ENCODE measurements at places on chromosomes 3 and 15.

DNA sequence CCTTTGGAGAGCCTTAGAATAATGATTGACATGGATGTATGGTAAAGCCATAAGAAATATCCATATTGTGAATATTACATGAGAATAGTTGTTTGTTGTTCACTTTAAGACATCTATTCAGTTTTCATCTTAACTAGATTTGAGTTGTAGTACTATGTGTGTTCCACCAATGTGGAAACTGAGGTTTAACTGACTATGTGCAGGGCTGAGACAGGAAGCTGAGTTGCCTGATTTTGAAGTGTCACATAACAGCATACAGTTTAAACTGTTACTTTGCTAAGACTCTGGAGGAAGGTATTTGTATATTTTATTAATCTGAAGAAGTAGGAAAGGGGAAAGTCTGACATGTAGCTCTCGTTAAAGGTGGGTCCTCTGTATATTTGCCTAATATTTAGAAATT, 2.1 kb downstream of the ECT2 start:
- DNase-seq = no peak

- DNase-seq = peak; percentile 22
Observed at GRCh38 chr3:134970895-134971294, 175.8 kb downstream of the EPHB1 start.

GRCh38 chr3:29381595-29381994, 100.7 kb downstream of the RBMS3 start:
- DNase-seq = no peak

DNA sequence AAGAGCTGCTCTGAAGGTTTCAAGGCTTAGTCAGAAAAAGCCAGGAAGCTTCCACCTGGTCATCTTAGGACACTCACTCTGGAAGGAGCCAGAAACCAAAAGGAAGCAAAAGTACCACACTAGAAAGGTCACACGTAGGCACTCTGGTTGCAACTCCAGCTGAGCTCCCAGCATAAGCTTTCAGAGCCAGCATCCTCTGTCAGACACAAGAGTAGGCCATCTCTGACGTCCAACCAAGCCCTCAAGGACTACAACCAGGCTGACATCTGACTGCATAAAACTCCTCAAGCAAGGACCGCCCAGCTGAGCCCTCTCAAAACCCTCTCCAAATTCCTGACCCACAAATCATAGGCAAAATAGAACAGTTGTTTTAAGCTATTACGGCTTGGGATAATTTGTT, 12.8 kb downstream of the SH3BP5 start:
- peak; percentile 21 for DNase-seq

DNA sequence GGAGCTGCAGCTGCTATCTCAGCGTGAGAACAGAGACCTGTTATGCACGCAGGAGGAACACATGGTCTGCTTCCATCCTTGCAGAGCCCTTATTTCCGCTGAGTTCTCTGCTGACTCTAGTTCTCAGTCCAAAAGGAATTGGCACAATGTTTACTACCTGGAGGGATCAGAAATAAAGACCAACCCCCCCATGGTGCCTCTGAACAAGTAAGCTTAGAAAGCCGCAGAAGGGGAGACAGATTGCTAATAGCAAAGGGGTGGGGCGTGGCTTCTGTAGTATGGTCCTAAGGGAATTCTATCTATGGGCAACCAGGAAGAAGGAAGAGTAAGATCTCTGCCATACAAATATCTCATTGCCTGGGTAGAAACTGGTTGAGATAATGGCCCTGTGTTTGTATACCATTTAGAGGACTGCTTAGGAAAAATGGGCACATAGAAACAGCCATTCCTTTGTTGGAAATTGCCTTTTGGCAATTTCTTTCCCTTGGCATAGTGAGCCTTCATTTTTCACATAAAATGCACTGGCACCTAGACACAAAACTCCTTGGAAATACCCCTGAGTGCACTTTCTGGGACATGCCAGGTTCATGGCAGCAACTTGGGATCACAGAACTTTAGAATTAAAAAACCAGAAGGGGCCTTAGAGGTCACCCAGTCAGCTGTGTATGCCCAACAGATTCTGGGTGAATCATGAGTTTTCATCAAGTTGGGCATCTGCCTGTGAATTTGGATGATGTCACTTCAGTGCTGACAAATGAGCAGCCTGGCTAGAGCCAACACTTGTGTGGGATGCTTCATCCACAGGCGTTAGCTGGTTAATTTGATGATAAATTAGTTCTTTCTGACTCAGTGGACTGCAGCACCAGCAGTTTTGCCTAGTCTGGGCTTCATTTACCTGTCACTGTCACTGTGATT, 57.4 kb upstream of the STXBP5L start:
- DNase-seq = peak; percentile 16

- DNase-seq = no peak
Observed at GRCh38 chr3:189393598-189393997, 221.8 kb downstream of the TPRG1 start.

DNA sequence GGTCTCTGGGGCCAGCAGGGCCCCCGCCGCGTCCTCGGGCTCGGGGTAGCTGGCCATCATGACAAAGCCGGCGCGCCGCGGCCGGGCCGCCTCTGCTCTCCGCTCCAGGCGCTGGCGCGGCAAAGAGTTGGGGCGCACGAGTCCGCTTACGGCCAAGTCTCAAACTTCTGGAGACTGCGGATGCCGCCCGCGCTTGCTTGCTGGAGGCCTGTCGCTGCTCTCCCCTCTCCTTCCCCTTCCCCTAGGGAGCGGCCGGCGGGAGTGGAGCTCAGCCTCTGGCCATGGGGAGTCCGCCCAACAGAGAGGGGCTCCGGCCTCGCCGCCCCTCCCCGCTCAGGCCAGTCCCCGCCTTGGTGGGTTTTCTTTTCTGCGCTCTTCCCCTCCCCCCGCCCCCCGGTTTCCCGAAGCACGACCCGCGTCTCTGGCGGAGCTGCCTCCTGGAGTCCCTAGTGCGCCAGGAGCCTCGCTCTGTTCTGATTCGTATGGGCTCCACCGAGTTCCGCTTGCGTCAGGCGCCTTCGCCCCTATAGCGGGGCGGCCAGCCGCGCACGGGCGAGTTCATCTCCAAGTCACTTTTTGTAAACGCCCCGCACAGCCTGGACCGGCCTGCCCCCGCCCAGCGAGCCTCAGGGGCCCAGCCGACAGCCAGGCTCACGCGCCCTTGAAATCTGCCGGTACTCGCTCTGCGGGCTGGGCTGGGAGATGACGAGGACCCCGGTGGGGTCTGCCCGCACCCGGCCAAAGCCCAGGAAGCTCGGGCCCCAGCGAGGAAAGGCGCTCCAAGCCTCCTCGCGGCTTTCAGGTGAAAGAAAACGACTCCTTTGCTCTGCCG, at the start of the genes FOXL2 and FOXL2NB:
Gene FOXL2, minus strand, starts transcription at position 475 of the 832 bp plus-strand sequence. Its CDS starts 415 bp downstream, at position 60.
Gene FOXL2NB, plus strand, starts transcription at position 555 of the 832 bp plus-strand sequence. Its CDS starts 148 bp downstream, at position 703.
- DNase-seq = peak; percentile 95

DNA sequence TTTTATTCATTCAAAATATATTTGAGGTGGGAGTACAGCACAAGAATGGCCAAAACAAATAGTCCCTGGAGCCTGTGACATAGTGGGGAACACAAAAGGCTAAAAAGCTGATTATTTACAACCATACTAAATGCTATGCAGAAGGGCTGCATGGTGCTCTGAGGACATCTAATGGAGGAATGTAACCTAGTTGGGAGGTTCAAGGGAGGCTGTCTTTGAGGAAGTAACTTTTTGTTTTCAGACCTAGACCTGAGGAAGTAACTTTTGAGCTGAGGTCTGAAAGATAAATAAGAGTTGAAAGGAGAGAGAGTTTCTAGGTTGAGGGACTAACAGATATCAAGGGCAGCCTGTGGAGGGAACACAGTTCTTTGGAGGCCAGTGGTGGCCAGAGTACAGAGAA, 34.8 kb upstream of the RASA2 start:
- DNase-seq = peak; percentile 49

- no peak for DNase-seq
Observed at GRCh38 chr3:156741935-156742334, 67.5 kb downstream of the TIPARP start.

- DNase-seq = no peak
Observed at GRCh38 chr3:159818399-159818798, 170.2 kb upstream of the IL12A start.

- DNase-seq = no peak
Observed at GRCh38 chr3:110164632-110165369, 827.5 kb upstream of the DPPA4 start.

- no peak for DNase-seq
Observed at GRCh38 chr3:152454076-152454875, 185.5 kb downstream of the MBNL1 start.

- DNase-seq = no peak
Observed at GRCh38 chr3:190024912-190025311, 95.8 kb downstream of the P3H2 start.

All from Daoy (cell line).